ENCODE measurements at places on chromosomes 7 and 10. TPM values are rescaled to one million over a fixed set of nuclear protein-coding genes. Genes with fewer than 3 reads are reported as not detected.

Gene CPA4
- not detected for total RNA-seq

Gene DDX50
- 30.6 TPM for total RNA-seq

DNA sequence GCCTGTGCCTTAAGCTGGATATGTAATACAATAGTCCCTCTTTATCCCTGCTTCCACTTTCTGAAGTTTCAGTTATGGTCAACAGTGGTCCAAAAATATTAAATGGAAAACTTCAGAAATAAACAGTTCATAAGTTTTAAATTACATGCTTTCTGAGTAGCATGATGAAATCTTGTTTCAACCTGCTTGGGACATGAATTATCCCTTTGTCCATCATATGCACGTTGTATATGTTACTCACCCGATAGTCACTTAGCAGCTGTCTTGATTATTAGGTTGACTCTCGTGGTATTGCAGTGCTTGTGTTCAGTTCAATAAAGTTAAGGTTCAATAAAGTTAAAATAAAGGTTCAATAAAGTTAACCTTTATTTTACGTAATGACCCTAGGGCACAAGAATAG lies 25.5 kb downstream of the C1GALT1 start:
- DNase-seq, result no peak

- DNase-seq, result no peak
Measured at GRCh38 chr10:21314111-21314626, 211.3 kb downstream of the SKIDA1 start.

- DNase-seq, result peak; percentile 64
Measured at GRCh38 chr10:33273295-33274002, 61.0 kb downstream of the NRP1 start.
